Activated T-helper 9 cell treated with anti-CD3 and anti-CD28 coated beads, Interleukin-2, amount 50 U/mL, for 16 hours (primary cell): ENCODE measurements at places on chromosomes 2 and 18.

GRCh38 chr2:74593826-74594772 is 39.6 kb downstream of the DOK1 start:
- no peak for DNase-seq

GRCh38 chr18:13629841-13630715 is 96.3 kb downstream of the FAM210A start:
- no peak for DNase-seq

DNA sequence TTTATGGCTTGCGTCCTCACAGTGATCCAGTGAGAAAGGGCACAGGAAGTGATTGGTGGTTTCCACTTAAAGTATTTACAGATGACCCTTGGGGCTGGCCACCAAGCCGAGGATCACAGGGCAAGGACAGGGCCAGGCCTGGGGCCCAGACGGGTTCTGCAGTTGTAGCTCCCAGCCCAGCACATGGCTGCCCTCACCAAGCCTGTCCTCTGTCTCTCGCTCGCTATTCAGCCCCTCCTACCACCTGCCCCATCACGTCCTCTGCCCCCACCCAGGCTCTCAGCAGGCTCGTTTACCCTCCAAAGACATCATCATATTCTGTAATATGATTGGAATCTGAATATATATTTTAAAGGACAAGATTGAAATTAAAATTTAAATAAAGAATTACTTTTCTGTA is 246.0 kb downstream of the KLHL29 start:
- no peak for DNase-seq

GRCh38 chr2:52210611-52211010 is 1178.7 kb upstream of the NRXN1 start:
- DNase-seq, result no peak

DNA sequence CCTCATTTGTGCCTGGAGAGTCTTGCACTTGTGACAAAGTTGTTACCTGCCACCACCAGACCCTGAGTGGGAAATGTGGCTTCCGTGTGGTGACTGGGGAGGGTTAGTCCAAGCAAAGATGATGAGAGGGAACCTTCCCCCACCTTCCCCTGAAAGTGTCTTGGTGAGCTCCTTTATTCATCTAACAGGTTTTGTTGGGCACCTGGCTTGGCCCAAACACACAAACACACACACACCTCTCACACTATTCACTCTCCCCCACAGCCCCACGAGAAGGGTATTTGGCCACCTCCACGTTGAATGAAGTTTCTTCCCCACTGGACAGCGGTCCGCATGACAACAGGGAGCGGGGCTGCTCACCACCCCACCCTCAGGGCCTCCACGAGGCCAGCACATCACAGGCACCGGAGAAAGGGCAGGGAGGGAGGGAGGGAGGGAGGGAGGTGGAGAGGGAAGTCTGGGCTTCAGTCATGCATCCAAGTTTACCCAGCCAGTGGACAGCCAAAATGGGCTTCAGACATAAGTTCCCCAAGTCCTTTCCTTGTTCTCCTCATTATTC is 1.4 kb downstream of the CIB4 start:
- no peak for DNase-seq

GRCh38 chr2:159922563-159922962 is 124.6 kb upstream of the CD302 start:
- DNase-seq, result no peak

GRCh38 chr2:148965623-148966437 is 72.7 kb upstream of the LYPD6B start:
- DNase-seq, result no peak

DNA sequence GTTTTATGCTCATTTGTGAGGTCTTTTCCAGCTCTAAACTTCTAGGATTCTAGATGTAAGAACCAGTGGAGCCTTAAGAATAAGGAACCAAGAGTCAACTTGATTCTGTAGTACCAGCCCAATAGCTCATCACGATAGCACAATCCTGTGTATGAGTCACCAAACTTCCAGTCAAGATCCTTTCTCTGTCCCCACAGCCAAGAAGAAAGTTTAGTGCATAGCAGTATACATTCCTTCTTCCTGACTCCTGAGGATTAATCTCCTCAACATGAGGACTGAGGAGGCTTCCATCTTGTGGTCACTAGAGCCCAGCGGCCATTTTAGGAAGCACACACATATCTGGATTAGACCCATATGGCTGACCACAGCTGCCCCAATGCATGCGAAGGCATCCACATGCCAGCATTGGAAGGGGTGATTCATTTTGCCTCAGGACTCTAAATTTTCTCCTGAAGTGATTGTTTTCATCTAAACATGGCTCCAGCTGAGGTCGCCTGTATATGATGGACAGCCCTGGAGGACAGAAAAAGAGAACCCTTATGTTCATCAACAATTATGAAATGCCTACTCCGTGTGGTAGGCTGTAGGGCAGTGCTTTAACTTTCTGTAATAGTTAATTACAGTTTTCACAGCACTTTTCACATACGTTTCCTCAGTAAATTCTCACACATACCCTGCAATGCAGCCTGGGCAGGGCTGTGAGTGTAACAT is 53.5 kb downstream of the RASGRP3 start:
- DNase-seq, result no peak

GRCh38 chr2:61438670-61439069 is 32.2 kb downstream of the USP34 start:
- no peak for DNase-seq

DNA sequence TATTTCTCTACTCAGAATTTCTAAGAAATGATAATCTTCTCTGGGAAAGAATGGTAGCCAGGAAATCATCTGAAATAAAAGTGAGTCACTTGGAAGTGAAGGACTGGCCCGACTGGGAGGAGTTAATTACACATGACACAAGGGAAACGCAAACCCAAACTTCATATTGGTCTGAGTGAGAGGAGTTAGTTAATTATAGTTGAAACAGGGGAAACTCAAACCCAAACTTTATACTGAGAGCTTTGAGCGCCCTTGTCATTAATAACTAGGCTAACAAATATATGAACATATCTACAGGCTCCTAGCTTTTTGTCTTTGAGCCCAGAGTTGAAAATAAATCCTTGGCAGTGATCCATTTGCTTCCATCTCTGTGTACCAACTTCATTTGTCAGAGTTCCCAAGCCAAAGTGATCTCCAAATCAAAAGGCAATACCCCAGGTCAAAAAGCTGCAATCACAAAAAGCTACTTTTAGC is 187.8 kb upstream of the COL3A1 start:
- no peak for DNase-seq

GRCh38 chr2:173568054-173568453 is 213.4 kb downstream of the CDCA7 start:
- no peak for DNase-seq

DNA sequence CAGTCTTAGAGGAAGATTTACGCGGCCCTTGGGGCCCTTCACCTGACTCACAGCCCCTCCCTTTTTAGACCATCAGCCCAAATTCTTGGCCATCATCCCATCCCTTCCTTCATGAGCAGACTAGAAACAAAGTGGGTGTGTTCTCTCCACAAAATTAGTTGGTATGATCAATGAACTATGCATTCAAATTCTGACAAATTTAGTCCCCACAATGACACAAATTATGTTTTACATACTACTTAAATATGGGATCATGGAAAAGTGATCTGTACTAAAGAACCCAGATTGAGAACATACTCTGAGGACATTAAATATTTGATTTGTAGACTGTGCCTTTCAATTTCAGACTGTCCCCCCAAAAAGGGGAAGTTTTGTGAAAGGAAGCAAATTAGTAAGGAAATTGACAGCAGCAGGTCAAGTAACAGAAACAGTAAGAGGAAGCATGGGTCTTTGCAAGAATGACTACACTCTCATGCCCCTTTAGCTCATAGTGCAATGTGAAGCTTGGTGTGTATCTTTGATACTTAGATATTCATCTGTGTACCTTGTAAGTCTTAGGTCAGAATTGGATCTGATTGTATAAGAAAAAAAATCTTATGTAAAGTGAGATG is 2.2 kb upstream of the MAPRE2 start:
- no peak for DNase-seq

DNA sequence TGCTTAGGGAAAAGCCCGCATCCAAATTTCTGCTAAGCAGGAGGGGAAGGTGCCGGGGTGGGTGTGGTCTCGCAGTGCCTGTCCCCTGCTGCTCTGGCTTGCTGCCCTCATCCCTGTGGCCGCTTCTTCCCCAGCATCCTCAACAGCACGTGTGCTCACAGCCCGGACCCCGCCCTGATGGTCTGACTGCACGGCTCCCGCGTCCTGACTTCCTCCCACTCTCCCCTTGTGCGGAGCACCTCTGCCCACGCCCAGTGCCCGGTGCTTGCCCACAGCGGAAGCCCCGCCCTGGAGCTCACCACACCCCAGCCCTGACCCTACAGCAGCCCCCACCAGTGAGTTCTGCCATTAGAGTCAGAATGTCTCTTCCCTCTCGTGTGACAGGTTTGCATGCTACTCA is 277.9 kb downstream of the NDUFA10 start:
- no peak for DNase-seq

DNA sequence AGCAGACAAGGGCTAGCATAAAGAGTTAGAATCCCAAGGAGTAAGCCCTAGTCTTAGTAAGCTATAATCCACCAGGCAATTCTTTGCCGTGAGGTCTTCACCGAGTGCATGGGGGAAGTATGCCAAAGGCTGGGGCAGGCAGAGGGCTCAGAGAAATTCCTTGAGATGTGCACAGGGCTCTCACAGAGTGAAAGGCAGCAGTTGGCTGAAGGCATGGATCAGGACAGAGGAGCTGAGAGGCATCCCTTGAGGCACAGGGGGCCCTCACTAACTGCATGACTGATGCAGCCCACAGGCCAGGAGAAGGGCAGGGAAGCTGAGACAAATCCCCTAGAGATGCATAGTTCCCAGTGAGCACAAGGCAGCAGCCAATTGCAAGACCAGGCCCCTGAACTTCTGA is 34.1 kb downstream of the PTH2R start:
- no peak for DNase-seq

DNA sequence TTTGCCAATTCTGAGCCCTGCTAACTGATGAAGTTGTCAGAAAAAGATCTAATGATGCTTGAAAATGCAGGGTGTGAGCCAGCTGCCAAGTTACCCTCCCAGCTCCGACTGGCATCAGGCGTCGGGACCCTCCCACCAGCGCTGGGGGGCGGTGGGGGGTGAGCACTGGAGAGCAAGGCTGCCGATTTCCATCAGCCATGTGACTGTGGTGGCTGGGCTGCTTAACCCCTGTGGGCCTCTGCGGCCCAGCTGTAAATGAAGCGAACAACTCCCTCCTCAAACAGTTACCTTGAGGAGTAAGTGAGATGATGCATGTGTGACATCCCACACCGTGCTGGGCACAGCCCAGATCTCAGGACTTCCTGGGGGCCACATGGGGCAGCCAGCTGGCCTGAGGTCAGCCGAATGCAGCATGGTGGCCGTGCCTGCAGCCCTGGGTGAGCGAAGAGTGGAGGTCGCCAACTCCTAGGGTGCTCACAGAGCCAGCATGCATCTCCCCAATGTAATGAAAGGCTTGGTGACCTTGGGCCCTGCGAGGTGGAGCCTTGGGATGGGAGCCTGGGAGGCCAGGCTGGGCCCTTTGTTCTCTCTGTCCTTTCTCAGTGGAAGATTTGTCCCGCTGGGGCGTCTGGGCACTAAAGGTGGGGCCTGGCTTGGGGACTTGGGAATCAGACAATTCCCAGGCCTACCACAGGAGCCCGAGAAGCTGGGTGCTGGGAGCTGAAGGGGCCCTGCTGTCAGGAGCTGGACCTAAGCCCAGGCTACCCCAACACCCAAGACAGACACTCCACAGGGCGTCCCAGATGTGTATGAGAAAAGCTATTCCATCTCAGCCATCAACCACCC is 25.1 kb downstream of the CIB4 start:
- DNase-seq, result no peak

DNA sequence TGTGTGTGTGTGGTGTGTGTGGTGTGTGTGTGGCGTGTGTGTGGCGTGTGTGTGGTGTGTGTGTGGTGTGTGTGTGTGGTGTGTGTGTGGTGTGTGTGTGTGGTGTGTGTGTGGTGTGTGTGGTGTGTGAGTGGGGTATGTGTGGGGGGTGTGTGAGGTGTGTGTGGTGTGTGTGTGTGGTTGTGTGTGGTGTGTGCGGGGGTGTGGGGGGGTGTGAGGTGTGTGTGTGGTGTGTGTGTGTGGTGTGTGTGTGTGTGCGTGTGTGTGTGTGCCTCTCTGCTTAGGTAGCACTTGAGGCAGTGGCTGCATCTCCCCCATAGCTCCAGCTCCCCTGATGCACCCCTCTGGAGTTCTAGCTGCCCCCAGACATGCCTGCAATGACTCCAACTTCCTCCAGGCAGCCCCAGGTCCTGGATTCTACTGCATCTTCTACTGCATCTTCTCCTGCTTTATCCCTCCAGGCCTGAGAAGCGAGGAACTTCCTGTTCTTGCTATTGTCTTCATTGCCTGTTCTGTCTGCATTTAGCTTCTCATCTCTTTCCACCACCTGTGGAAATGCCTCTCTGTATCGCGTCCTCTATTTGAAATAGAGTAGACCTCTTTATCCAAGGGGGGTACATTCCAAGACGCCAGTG is 22.2 kb upstream of the MLPH start:
- DNase-seq, result no peak

GRCh38 chr2:239883326-239884050 is 141.7 kb downstream of the NDUFA10 start:
- DNase-seq, result no peak

DNA sequence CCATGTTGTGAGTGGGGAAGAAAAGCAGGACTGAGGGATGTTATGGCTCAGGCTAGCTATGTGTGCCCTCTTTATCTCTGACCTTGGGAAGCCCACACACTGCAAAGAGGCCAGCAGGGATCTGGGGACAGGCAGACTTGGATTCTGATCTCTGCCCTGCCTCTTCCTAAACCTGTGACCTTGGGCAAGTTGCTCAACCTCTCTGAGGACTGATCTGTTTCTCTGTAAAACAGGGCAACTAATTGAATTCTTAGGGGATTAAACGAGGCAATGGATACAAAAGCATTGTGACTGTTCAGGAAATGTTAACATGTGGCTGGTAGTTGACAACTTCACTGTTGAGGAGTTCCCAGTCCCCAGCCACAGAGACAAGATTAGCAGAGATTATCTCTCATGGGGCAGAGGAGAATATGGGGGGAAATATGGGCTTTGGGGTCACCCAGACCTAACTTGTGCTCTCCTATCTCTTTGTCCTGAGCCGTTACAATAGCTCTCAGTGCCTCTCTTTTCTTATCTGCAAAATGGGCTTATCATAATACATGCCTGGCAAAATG is 184.7 kb upstream of the GLI2 start:
- no peak for DNase-seq

DNA sequence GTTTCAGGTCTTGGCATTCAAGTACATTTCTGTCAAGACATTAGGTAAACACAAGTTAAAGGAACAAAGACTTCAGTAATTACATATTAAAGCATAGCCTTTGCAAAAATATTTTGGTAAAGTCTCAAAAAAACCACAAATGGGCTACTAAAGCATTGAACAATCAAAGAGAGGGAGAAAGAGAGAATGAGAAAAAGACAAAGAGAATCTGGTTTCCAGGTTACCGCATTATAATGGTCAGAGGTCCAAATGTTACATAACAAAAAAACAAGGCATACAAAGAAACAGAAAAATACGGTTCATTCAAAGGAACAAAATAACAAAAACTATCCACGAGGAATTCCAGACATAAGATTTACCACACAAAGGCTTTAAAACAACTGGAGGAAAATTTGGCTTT is 327.9 kb downstream of the AKAIN1 start:
- no peak for DNase-seq

GRCh38 chr2:46669996-46670793 is 190.8 kb downstream of the TMEM247 start:
- DNase-seq, result no peak

- DNase-seq, result no peak
These were observed 26.7 kb downstream of the ZEB2 start for GRCh38 chr2:144493027-144493809.

GRCh38 chr2:73063472-73063871 is 8.0 kb downstream of the SFXN5 start:
- DNase-seq, result no peak

- DNase-seq, result no peak
These were observed 13.5 kb downstream of the INPP4A start for GRCh38 chr2:98458207-98458606.

GRCh38 chr2:60549928-60550177 is 3.6 kb downstream of the BCL11A start:
- no peak for DNase-seq
